ENCODE measurements at places on chromosomes 4 and X.

- no peak for DNase-seq
Observed at GRCh38 chr4:140851032-140851636, 94.9 kb upstream of the TBC1D9 start.

DNA sequence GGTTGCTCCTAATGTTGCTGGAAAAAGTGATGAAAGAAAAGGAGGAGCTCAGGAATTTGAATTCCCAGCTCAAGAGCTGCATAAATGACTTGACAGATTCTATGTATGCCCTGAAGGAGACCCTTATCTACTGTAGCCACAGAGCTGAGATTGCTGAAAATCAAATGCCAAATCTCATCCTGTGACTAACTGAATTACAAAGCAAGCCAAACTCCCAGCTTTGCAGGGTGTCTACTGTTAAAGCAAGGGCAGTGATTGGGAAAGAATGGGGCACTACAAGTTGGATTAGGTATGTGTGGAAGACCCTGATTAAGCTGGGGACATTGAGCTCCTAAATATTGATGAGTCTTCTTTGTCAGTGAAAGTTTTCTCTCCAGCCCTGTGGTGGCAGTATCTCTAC is 20.8 kb upstream of the SMIM9 start:
- no peak for DNase-seq

DNA sequence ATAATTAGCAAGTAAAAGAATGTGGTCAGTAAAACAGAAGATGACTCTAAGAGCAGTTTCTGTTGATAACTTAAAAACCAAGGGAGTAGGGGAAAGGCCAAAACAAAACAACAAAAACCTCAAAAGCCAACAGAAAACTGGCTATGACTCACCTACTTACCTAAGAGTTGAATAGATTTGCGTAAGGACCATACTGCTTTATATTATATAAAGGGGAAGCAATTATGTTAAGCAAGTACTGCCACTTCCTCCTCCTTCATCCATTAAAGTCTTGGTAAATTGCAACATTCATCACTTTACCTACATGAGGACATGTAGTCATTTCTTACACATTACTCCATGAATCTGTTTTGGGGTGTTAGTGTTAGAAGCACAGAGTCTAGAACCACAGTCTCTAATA is 85.9 kb upstream of the FAM47A start:
- DNase-seq: no peak

GRCh38 chr4:14700544-14700943 is 301.7 kb upstream of the CPEB2 start:
- no peak for DNase-seq

DNA sequence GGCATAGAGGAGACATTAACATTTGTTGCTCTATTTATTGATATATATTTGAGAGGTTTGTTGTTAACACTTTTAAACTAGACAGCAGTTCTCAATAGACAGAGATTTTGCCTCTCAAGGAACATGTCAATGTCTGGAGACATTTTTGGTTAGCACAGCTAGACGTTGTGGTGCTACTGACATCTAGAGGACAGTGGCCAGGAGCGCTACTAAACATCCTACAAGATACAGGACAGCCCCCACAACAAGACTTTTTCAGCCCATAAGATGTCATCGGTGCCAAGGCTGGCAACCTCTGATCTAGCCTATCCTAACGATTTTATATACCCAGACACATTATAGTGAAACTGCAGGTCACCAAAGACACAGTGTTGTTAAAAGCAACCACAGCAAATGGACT is 18.4 kb upstream of the CTSO start:
- no peak for DNase-seq

DNA sequence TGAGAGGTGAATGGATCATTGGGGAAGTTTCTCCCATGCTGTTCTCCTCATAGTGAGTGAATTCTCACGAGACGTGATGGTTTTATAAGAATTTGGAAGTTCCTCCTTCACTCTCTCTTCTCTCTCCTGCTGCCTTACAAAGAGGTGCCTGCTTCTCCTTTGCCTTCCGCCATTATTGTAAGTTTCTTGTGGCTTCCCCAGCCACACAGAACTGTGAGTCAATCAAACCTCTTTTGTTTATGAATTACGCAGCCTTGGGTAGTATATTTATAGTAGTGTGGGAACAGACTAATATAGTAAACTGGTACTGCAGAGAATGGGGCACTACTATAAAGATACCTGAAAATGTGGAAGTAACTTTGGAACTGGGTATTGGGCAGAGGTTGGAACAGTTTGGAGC is 7.8 kb upstream of the CTAG2 start:
- DNase-seq: no peak

DNA sequence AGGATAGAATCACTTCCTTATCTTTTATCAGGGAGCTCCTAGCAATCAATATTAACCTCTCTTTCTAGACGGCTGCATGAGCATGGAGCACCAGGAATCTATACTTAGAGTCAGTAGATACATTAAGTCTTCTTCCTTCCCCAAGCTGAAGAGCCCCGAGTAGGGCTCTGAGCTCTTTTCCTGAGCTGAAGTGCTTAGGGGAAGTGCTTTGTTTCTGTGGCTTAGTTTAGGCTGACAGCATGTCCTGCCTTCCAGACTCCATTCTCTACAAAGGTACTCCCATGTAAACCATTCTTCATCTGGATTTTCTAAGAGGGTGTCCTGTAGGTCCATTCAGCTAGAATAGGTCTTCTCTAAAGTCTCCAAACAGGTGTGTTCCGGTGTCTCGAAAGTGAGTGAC is 127.5 kb upstream of the AFF2 start:
- DNase-seq: no peak

DNA sequence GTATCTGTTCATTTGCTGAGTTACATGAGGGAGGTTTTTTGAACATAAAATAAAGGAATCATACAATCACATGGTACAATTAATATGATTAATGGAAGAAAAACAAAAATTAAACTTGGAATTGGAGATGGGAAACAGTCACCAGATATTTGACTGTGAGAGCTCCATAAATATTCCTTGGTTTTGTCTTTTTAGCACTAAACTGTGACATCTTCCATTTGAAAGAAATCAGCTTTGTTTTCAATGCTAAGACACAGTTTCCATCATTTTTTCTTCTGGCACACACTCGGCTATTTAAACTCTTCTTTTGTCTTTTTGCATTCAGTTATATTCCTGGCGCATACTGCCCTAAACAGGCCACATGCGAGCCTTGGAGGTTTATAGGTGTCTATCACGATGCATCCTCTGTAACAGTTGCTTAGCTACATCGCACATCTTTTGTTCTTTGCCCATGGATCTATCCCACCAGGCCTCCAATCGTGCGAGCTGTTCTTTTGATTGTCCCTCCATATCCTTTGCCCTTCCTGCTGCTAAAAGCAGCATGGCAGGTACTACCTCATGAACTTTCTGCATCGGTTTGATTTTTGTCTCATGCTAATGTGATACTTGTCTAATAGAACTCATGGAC is 158.3 kb downstream of the LDB2 start:
- no peak for DNase-seq

DNA sequence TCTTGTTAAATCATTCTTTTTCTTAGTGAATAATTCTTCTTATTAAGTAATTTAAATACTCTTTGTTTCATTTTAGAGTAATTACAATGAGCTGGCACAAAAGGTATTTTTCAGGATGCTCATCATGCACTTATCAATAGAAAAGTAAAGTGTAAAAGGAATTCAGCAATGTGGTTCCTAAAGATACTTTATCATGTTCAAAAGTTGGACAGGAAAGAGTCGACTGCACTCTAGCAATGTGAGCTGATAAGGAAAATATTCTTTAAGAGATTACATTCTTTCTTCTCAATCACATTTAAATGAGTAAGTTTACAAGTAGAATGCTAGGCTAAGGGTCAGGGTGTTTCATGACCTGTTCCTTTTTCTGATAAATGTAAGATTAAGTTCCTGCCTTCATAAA is 609.5 kb upstream of the FAM241A start:
- no peak for DNase-seq

- DNase-seq: no peak
Observed at GRCh38 chr4:40669504-40669903, 39.8 kb upstream of the RBM47 start.

DNA sequence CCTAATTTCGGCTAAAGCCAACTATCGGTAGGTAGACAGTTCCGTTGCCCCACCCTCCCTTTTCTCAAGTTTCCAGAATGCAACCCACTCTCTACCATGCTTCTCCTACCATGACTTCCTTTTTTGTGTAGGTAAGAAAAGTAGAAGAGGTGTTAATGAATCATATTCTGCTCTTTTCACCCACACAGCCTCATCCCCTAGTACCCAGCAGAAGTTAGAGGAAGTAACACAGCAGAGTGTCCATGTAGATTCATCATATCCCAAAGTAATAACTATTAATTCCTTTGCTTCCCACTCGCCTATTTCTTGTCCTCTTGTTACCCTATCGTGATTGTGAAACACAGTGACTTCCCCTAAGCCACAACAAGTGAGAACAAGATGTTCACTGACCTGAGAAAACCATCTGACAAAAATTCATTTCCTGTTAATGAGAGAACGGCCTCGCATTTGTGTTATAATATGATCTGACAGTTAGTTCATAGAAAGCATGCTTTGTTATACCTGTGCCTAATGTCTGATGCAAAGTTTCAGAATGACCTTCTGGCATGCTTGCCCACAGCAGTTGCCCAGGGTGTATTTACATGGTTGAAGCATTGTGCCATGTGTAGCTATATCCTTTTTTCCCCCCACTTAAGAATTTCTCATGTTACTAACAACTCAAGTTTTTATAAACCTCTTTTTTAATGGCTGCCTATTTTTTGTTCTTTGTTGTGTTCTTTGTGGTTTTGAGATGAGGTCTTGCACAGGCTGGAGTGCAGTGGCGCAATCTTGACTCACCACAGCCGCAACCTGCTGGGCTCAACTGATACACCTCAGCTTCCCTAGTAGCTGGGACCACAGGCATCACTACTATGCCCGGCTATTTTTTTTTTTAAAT is 185.6 kb downstream of the RAP1GDS1 start:
- peak; percentile 70 for DNase-seq

GRCh38 chr4:162782096-162782777 is 384.5 kb downstream of the NAF1 start:
- no peak for DNase-seq

DNA sequence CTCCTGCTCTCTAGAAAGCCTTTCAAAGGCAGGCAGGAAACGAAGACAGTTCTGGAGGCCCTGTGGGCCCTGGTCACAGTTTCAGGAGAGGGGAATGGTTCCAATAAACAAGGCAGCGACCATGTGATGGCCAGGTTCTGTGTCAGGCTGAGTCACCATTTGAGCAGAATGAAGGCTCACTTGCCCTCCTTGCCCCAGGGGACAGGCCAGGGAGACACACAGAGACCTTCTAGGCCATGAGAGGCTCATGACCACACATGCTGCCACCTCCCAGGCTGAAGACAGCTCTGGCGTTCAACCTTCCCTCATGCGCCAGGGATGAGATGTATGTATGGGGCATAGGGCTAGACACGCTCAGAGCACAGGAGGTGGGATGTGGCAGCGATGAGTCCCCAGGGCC is 22.9 kb upstream of the TRIM2 start:
- DNase-seq: no peak

GRCh38 chrX:150158554-150159332 is 204.4 kb upstream of the MAMLD1 start:
- no peak for DNase-seq

All from activated CD8-positive, alpha-beta memory T cell treated with anti-CD3 and anti-CD28 coated beads for 24 hours (primary cell).